Astrocyte (in vitro differentiated cells and primary cell): ENCODE measurements at places on chromosomes 12 and 14.
A peak's percentile ranks its signal among the peaks of the same experiment; 100 is the strongest.

DNA sequence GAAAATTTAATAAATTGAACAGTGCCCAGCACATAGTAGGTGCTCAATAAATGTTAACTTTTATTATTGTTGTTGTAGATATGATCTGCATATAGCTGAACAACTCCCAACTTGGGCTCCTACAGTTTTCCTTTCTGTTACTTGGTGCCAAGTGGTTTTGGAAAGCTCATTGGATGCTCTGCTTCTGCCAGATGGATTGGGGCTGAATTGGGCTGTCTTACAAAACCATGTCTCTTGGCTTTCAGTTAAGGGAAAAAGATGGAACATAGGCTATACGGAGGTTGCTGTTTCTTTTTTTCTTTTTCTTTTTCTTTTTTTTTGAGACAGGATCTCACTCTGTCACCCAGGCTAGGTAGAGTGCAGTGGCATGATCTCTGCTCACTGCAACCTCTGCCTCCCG, 140.7 kb upstream of the PWP1 start:
- DNase-seq, result no peak

DNA sequence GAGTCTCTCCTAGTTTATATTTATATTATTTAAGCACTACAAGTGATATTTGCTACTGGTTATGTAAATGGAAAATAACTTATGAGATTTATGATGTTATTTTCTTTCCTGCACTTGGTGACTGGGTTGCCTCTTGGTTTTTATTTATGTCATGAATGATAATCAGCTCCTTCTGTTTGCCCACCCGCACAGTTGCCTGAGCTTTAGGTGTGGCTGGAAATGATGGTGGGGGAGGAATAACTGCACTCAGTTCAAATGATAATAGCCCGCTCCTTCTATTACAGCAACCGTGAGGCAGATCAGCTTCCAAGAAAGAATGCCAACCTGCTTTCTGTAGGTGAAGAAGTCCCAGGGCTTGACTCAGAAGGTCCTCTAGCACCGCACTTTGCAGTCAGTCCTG, 190.2 kb upstream of the CAND1 start:
- no peak for DNase-seq

DNA sequence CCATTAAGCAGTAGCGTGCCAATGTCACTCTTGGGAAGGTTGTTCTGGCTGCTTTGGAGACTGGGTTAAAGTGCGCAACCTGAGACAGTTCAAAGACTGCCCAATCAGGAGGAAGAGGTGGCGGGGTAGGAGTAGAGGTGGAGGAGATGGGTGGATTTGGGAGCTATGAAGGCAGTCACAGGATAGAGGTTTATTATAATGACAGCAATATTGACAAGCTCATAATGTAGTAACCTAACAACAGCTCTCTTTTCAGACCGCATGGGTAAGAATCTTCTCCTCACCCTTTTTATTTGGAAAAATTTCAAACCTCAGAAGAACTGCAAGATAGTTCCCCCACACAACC, 5.3 kb upstream of the PSMD9 start:
- DNase-seq, result no peak

DNA sequence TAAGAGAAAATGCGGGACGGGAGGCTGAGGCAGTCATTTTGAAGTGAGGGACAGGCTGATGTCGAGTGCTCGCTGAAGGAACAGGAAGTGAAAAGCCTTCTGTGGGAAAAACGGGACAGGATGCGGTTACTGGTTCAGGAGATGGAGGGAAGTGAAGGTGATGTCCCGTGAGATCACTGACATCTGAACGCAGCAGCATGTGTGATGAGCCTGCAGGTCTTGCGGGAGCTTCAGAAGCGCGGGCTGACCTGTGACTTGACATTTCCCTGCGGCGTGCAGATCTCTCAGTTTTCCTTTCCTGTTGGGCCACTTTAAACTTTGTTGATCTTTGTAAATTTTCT, 77.8 kb downstream of the DDX51 start:
- DNase-seq, result no peak

DNA sequence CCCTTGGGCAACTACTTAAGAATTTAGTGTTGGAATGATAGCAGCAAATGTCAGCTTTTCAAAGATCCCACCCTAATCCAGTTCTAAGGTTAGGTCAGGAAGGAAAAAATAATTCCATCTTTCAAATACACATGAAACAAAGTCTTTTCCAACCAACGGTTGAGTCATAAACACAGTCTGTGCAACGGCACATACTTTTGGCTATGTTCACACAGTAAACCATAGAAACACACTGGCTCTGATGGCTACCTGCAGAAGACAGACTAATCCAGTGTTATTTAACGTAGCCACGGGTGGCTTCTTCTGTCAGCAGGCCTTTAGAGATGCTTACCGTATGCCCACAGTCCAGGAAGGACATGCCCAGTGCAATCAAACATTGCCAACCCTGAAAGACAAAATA, 35.7 kb downstream of the HIGD1C start:
- peak; percentile 10 for DNase-seq

GRCh38 chr14:36524874-36525745, 5.1 kb upstream of the NKX2-1 start:
- DNase-seq, result no peak

GRCh38 chr12:102436867-102437266, 43.5 kb downstream of the IGF1 start:
- no peak for DNase-seq

DNA sequence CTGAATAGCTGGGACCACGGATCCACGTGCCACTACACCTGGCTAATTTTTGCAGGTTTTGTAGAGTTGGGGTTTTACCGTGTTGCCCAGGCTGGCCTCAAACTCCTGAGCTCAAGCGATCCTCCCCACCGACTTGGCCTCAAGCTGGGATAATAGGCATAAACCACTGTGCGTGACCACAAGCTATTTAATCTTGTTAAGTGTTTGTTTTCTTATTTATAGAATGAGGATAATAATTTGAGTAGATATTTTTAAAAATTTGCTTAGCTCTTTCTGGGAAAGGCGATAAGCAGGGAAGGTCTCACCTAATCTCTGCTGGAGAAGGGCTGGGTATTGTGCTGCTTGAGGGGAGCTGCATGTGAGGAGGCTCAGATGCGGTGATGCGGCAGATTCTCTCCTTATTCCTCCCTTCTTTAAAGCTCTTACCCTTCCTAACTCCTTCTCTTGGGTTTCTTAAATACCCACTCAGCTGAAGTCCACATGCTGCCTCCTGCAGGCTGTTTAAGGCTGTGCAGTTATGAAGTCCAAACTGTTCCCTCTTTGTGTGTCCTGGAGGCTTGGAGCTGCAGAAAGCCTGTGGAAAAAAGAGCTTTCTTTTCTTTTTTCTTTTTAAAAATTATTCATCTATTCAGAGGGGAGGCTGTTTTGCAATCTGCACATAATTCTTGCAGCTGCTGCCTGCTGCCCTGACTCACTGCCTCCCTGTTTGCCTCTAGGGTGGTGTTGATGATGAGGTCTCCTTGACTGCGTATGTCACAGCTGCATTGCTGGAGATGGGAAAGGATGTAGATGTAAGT, 37.9 kb downstream of the A2ML1 start:
- peak; percentile 19 for DNase-seq

- DNase-seq, result peak; percentile 60
These were observed 109.4 kb upstream of the ATF7IP start for GRCh38 chr12:14256121-14256520.

DNA sequence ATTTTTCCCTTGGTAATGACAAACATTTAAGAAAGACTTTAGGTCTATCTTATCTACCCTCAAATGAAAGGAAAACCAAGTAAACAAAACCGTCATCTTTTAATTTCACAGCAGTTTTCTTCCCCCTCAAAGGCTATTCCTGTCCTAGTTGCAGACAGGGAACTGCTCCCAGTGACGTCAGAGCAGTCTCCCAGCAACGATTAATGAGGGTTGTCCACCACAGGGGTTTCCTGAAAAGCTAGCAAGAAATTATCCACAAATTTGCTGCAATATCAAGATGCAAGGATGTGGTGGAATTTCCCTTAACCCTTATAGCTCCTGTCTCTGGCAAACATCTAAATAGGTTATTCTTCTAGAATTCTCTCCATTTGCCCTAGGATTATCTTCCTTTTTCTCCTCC, 89.1 kb upstream of the STAC3 start:
- peak; percentile 86 for DNase-seq

DNA sequence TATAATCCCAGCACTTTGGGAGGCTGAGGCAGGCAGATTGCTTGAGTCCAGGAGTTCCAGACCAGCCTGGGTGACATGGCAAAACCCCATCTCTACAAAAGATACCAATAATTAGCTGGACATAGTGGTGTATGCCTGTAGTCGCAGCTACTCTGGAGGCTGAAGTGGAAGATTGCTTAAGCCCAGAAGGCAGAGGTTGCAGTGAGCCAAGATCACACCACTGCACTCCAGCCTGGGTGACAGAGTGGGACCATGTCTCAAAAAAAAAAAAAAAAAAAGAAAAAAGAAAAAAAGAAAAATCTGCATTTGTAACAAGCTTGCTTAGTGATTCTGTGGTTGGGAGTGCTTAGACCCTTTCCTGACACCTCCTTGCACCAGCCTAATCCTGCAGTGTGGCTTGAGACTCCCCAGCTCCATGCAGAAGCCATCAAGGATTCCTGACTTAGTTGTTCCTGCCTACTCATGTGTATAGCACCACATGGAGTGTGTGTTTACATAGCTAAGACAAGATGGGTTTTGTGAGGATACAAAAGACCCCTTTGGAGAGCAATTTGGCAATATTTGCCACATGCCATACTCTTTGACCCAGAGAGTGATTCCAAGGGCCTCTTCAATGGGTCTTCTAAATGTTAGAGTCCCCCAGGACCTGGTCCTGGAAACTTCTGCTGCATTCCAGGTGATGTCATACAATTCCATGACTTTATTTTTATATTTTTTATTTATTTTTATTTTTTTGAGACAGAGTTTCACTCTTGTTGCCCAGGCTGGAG, 5.1 kb upstream of the TMED10 start:
- DNase-seq, result no peak

DNA sequence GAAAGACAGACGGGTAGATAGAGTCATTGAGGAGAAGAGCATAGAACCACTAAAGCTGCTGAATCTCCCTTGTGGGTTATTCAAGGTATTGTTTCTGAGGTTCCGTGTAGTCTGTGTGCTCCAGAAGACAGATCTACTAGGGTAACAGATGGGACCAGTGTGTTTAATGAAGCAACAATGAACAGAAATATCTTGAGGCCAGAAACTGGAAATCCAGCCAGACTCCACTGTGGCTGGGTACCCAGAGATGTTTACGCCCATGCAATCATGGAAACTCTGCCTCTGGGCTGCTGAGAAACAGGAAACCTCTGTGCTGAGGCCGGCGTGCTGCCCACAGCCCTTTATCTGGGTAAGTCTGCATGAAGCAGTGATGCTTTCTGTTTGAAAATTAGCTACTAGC, 8.3 kb downstream of the PROX2 start:
- peak; percentile 51 for DNase-seq

- no peak for DNase-seq
These were observed 349.2 kb upstream of the LRFN5 start for GRCh38 chr14:41257476-41257875.

- peak; percentile 98 for DNase-seq
These were observed 76.0 kb upstream of the ACTN1 start for GRCh38 chr14:69055125-69055524.

DNA sequence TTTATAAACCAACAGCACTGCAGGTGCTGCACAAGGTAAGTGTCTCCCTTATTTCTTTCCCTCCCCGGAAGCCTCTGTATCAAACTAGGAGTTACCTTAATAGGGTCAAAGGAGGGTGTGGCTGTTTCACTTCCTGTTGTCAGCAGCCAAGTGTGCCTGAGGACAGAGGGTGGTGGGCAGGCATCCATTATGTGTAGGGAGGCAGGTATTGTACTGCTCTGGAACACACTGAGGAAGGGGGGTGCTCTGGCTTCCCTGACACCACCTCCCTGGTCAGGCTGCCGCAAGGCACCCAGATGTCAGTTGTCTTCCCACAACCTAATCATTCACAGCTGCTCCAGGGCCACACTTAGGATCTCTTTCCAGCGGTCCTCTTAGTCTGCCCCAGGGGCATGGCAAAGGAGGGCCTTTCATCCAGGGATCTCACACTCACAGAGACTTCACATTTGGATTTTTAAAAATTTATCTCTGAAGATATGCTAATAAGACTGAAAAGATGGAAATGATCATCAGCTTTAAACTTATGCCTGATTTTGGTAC, 132.0 kb upstream of the ARHGAP5 start:
- DNase-seq, result no peak

DNA sequence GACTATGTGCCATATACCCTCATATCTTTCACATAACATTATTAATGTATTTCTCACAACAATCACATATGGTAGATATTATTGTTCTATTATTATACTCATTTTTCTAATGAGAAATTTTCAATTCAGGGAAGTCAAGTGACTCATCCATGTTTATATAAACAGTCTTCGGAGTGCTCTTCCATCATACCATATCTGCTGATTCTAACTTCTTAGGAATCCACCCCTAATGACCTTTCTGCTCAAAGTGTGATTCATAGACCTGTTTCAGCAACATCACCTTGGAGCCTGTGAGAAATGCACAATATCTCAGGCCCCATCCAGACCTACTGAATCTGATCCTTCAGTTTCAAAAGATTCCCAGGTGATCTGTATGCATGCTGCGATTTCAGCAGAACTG, 39.8 kb upstream of the OVCH1 start:
- DNase-seq, result peak; percentile 64

DNA sequence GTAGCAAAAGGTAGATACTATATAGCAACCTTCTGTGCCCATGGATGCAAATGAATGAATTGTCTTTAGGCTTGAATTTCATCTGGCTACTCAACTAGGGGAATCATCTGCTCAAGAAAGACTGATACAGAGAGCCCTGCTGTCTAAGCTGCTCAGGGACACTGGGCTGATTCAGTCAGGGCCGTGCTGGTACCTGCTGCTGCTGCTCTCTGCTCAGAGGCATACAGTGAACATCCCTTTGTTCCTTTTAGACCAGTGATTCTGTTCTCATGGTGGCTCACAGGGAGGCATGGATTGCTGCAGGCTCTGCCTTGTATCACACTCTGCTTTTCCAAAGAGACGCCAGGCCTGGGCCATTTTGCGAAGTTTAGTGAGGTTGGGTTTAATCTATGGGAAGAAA, 14.1 kb downstream of the EIF2B2 start:
- no peak for DNase-seq

DNA sequence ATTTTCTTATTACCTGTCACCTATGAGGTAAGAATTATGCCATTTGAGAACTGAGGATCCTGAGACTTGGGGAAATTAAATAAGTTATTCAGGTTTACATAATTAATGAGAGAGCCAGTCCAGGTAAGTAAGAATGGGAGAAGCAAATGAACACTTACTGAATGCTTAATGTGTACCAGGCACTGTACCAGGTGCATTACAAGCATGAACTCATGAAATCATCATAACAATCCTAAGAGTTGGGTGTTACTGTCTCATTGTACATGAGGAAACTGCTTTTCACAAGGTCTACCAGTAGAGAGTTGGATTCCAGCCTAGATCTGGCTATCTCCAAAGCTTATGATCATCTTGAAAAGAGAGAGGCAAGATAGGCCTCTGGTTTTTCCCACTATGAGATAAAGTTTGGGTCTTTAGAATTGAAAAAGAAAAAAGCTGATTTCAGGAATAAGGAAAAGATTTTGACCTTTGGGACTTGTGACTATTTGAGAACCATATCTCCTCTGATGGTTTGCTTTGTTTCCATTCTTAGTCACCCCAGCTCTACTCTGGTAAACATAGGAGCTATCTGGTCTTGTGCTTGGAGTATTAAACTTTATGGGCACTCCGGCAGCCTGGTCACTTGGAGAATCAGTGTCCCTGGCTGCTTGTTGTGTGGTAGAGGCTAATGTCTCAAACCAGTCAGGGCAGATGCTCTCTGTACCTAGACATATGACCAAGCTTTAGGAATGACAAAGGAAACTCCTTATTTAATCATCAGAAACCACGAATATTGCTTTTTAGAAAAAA, 48.0 kb downstream of the PTHLH start:
- peak; percentile 38 for DNase-seq
